ENCODE measurements at places on chromosomes 1 and 21. TPM values are rescaled to one million over a fixed set of nuclear protein-coding genes. Genes with fewer than 3 reads are reported as not detected.

DNA sequence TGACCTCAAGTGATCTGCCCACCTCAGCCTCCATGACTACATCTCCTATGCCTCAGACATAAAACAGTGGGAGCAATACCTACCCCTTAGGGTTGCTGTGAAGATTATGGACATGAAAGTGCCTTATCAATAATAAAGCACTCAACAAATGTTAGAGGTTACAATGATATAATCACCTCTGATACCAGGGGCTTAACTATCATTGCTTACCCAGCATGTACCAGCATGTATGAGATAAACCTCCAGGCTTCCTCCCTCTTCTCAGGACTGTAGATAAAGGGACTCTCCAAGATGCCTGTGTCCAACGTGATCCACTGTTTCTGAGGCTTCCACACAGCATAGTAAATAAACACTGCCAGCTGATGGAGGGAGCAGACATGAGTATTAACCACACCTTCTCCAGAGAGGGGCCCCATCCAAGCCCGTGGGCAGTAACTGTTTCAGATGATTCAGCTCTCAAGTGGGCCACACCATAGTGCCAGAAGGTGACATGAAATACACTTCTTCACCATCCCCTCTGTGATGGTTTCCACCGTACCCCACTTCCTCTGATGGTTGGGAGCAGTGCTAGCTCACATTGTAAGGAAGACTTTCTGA is 26.2 kb downstream of the RHBDL2 start:
- DNase-seq = no peak

DNA sequence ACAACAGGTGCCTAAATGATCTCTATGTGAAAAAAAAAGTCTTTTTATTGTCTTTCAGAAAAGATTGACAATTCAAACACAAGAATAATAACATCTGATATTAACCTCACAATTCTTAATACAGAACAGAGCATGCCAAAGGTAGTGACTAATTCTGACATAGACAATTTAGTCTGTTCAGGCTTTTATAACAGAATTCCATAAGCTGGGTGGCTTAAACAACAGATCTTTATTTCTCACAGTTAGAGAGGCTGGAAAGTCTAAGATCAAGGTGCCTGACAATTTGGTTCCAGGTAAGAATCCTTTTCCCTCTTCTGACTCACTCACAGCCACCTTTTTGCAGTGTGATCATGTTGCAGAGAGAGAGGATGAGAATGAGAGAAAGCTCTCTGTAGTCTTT is 27.0 kb downstream of the DPYD start:
- no peak for DNase-seq

DNA sequence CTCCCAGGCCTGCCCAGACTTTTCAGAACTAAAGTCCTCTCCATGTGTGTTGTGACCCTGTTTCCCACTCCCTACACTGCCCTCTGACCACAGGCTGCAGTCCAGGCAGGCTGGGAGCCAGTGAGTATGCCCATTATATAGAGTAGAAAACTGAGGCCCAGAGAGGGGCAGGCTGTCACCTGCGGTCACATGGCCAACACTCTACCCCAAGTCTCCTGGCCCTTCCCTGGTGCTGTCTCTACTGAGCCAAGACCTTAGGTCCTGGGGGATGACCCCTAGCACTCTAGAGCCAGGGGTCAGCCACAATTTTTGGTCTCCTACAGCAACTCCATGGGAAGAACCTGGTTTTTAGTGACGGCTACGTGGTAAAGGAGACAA is 30.8 kb downstream of the RPS6KA1 start:
- no peak for DNase-seq

GRCh38 chr1:248857201-248857600 is 1.7 kb downstream of the ZNF692 start:
- DNase-seq = no peak

GRCh38 chr1:65048335-65048734 is 82.0 kb upstream of the JAK1 start:
- DNase-seq = no peak

- DNase-seq = no peak
Measured at GRCh38 chr1:15283526-15283925, 36.5 kb downstream of the FHAD1 start.

GRCh38 chr1:101262630-101263348 is 26.0 kb downstream of the S1PR1 start:
- no peak for DNase-seq

DNA sequence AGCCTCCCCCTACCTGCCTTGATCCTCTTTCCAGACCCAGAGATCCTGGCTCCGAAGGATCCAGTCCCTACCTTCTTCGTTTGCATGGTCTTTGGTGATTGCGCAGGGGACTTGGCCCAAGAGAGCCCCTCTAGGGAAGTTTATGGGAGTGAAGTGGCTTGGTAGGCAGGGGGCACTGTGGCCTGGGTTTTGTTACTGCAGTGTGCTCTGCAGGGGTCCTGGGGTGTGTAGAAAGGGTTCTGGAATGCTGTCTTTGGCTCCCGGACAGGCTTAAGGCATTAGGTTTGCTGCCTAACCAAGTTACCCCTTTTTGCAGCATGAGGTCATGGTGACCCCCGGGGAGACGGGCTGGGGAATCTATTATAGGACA is 3.8 kb downstream of the ATP8B2 start:
- DNase-seq = no peak

- DNase-seq = no peak
Measured at GRCh38 chr1:34794001-34794789, 1.4 kb downstream of the GJA4 start.

GRCh38 chr1:1273209-1273511 is 494 bp downstream of the UBE2J2 start:
- no peak for DNase-seq

- DNase-seq = no peak
Measured at GRCh38 chr1:168555508-168556046, 11.8 kb upstream of the XCL2 start.

- peak; percentile 75 for DNase-seq
Measured at GRCh38 chr1:39901714-39902459, at the start of gene MYCL. Gene MYCL, minus strand, starts transcription at chr1:39901917. Its CDS starts 483 bp downstream, at chr1:39901434.

OR2L2 gene
- 0.13 TPM for polyA plus RNA-seq

ADAMTSL4 gene
- polyA plus RNA-seq = 10.4 TPM

TMEM82 gene
- polyA plus RNA-seq = 3.2 TPM

TOMM40L gene
- polyA plus RNA-seq = 14.4 TPM

INPP5B gene
- 33.1 TPM for polyA plus RNA-seq

RYR2 gene
- polyA plus RNA-seq = 3.0 TPM

All from left kidney (tissue), 8 donors.